ENCODE measurements at places on chromosomes 16 and 17.

GRCh38 chr17:78138204-78139060 lies 7.8 kb upstream of the C17orf99 start:
- no peak for DNase-seq

DNA sequence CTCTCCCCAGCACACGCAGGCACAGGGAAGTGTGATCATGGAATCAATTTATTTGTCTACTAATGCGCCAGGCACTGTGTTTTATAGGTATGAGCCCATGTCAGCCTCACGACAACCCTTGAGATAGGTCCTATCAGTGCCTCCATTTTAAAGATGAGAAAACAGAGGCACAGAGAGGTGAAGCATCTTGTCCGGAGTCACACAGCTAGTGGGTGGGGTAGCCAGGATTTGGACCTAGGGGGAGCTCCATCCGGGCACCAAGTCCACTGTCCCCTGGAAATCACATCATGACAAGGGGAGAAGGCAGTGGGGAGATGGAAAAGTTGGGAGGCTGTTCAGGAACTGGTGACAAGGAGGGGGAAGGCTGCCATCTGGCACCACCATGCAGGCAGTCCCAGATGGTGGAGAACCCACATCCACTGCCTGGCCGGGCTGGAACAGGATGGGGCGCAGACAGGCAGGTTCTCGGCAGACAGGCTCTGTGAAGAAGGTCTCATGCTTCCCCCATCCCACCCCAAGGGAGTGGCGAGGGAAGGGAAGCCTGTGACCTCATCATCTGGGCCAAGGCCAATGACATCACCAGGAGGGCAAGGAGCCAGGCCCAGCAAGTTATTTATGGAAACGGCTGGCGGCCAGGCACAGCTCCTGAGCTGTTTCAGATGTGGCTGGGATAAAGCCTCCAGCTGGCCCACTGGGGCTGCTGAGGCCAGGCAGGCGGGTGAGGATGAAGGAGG lies 126.0 kb upstream of the SDK2 start:
- peak; percentile 71 for DNase-seq

DNA sequence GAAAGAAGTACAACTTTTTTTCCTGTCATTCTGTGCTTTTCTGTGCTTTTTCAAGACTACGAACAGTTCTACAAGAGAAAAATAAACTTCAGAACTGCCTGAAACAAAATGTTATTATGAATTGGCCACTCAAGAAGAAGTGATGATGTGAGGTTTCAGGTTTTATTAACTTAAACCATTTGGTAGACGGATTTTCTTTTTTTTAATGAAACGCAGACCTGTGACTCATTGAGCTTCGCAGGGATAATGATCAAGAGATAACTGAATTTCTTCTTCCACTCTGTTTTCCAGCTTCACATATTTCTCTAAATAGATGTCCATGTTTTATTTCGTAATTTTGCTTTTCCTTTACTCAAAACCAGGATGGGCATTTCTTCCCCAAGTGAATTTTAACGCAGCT lies 32.7 kb downstream of the AIPL1 start:
- DNase-seq, result no peak

- DNase-seq, result no peak
Observed at GRCh38 chr17:77185137-77185536, 44.4 kb downstream of the SEC14L1 start.

- no peak for DNase-seq
Observed at GRCh38 chr16:64996641-64997040, 125.2 kb downstream of the CDH11 start.

GRCh38 chr16:78563905-78564304 lies 464.5 kb downstream of the WWOX start:
- no peak for DNase-seq

DNA sequence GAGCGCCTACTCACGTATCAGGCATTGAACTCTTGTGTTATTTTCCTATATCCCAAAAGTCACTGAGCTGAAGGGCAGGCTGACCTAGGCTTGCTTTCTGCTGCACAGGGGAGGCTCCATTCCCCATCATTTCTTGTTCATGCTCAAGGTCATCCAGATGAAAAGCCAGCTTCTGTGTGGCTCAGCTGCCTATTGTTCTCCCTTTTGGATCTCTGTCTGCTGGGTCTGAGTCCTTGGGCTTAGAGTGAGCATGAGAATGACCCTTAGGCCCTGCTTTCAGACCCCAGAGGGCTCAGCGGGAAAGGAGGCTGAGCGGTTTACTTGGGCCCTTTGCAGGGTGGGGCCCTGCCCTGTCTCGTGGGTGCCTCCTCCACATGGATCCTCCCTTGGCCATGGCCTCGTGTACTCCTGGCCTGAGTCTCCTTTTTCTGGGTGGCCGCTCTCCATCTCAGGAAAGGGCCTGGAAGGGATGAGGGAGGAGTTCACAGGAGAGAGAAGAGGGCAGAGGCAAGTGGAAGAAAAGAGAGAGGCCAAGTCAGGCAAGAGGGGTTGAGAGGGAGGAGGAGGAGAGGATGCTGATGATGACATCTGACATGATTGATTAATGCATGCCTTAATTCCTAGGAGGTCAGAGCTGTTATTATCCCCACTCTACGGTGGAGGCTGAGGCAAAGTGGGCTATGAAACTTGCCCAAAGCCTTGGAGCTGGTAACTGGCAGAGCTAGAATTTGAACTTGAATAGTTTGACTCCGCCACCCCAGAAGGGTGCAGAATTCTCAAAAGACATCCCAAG lies 19.8 kb upstream of the MAP3K14 start:
- DNase-seq, result no peak

DNA sequence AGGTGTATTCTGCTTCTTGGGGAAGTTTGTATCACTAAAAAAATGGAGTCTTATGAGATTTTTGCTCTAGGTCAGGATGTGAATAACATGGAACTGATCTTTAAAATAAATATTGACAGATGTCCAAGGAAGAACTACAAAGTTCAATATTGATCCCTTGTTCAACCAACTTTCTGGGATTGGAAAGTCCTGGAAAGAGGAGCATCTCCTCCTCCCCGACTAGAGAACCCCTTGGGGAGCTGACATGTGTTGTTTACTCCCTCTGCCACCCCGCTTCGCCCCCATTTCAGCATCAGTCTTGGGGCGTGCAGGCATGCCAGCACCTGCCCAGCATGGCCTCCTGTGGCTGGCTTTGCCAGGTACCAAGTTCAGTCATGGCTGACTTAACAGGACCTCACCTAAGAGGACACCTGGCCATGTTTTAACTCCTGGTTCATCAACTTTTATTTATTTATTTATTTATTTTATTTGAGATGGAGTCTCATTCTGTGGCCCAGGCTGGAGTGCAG lies 33.8 kb downstream of the PMFBP1 start:
- DNase-seq, result no peak

GRCh38 chr16:68715471-68715870 lies 21.6 kb upstream of the CDH1 start:
- peak; percentile 67 for DNase-seq

DNA sequence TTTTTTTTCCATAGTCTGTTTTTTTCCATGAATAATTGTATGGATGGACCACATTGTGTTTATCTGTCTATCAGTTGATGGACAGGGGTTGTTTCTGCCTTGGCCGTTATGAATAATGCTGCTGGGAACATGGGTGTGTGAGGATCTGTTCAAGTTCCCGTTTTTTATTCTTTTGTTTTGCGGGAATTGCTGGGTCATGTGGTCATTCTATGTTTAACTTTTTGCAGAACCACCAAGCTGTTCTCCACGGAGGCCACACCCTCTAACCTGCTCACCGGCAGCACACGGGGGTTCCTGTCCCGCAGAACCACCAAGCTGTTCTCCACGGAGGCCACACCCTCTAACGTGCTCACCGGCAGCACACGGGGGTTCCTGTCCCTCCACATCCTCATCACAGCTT lies 5.9 kb upstream of the MSLN start:
- DNase-seq, result no peak

GRCh38 chr17:47785538-47786123 lies 36.0 kb downstream of the OSBPL7 start:
- no peak for DNase-seq

DNA sequence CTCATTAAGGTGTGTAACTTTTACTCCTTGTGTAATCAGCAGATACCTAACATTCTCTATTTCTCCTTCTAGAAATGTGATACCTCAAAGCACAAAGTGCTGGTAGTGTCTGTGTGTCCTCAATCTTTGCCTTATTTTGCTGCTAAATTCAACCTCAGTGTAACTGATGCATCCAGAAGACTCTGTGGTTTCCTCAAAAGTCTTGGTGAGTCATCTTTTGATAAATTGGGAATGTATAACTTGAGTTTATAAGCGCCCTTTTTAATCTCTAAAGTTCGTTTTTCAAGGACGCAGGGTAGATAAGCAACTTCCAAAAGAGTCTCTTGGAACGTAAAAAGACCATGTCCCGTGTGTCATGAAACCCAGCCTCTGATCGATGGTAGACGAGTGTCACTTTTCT lies 10.2 kb downstream of the NARF start:
- no peak for DNase-seq

- no peak for DNase-seq
Observed at GRCh38 chr17:15973016-15973415, 26.5 kb downstream of the ZSWIM7 start.

GRCh38 chr16:22685459-22685830 lies 128.5 kb upstream of the HS3ST2 start:
- DNase-seq, result no peak

DNA sequence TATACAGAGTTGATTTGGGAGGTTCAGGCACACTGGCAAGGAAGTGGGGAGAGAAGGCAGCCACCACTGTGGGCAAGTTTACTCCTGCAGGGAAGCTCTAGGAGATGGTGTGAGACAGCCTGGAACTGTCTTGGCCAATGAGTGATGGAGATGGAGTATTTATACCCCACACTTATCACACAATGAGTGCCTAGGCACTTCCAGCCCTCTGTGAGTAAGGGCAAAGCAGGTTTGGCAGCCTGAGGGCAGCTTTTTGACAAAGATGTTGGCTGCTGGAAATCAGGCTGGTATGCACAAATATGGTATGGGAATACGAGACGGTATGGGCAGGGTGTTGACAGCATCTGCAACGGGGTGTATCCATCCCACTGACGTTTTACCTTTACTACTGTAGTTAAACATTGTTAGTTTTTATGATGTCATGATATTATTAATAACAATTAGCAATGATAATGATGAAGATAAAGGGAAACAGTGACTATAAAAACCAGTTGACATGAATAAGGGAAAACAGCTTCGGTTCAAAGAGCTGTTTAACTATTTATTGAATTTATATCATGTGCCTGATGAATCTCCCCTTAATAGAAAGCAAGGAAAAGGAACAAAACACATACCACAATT lies 149.9 kb downstream of the CDK5R1 start:
- no peak for DNase-seq

- DNase-seq, result no peak
Observed at GRCh38 chr16:2535625-2536013, 2.2 kb upstream of the PDPK1 start.

DNA sequence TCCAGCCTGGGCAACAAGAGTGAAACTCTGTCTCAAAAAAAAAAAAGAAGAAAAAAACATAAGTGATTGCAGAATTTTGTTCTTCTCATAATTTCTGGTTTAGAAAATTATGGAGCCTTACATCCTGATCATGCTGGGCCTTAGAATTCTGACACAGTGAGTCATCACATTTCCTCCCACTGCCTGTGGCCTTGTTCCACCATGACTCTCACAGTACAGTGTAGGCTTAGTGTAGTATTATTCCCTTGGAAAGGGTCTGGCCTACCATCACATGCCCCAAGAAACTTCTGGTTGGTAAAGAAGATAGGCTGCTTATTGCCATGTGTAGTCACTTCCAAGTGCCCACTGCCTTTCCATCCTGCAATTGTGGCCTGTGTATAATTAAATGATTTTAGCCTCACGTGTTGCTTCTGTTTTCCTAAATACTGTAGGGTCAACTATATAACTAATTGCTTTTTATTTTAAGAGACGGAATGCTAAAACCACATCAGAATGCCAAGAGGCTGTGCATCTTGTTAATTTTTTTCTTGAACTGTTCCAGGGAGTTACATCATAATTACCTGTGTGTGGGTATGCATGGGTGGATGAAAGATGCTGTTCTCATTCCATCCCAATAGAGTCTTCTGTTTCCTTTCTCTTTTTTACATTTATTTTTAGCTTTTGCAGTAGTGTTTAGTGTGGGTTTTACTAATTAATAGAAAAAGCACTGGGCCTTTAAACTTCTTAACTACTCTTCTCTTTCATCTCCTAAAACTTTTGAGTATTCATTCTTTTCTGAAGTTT lies 25.9 kb downstream of the OGFOD1 start:
- no peak for DNase-seq

- DNase-seq, result no peak
Observed at GRCh38 chr16:12881740-12882139, 19.7 kb upstream of the SHISA9 start.

- no peak for DNase-seq
Observed at GRCh38 chr17:39553341-39553945, 54.3 kb downstream of the NEUROD2 start.

DNA sequence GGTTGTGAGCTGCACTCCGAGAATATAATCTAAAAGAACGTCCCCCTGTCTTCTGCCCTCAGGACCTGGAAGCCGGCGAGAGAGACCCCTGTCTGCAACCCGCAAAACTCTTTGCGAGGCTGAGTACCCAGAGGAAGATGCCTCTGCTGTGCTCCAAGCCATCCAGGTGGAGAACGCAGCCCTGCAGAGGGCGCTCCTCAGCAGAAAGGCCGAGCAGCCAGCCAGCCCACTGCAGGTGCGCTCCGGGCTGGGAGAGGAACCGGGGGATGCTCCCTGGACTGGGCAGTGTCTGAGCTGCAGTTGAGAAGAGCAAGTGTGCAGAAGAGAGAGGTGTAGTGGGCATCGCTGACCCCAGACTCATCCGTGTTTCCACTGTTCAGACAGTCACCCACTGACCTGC lies 148.3 kb downstream of the KATNIP start:
- DNase-seq, result no peak

GRCh38 chr16:26863931-26864330 lies 202.8 kb upstream of the C16orf82 start:
- no peak for DNase-seq

DNA sequence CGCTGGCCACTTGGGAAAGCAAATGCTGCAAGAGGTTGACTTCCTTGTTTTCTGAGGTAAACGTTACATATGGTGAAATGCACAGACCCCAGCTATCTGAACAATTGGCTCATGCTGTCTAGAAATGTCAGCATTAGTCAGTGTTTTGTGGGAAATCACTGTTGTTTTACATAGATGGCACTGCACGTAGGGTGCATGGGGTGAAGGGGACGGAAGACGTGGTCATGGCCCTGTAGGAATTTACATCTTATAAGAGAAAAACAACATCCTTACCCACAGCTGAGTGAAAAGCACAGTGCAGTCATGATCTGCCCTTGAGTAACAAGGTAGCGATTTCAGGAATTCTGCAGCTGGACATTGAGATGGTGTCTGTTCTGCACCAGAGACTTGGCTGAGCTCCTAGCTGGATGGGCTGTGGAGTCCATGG lies 15.2 kb downstream of the RPTOR start:
- no peak for DNase-seq

- no peak for DNase-seq
Observed at GRCh38 chr16:799111-799947, 1.2 kb downstream of the GNG13 start.

DNA sequence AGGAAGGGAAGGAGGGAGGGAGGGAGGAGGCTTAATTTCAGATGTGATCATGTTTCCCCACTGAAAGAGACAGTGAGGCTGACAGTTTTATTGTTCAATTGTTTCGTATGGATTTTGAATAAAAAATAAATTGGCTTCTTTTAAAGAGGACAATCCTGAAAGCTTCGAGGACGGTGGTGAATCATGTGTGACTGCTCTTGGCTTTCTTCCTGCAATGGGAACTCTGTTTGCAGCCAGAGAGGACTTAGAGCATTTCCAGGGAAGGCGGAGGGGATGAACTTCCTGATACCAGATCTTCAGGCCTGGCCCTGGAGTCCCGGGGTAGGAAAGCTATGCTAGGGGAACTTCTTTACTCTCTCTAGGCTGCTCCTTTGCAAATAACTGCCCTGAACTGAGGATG lies 72.8 kb upstream of the C16orf82 start:
- peak; percentile 41 for DNase-seq
